ENCODE measurements at places on chromosomes 7 and 10. TPM values are rescaled to one million over a fixed set of nuclear protein-coding genes. Genes with fewer than 3 reads are reported as not detected.

GRCh38 chr10:133608855-133609254, 17.7 kb downstream of the FRG2B start:
- DNase-seq = no peak

- no peak for DNase-seq
Observed at GRCh38 chr10:7423521-7423920, 12.7 kb upstream of the SFMBT2 start.

DNA sequence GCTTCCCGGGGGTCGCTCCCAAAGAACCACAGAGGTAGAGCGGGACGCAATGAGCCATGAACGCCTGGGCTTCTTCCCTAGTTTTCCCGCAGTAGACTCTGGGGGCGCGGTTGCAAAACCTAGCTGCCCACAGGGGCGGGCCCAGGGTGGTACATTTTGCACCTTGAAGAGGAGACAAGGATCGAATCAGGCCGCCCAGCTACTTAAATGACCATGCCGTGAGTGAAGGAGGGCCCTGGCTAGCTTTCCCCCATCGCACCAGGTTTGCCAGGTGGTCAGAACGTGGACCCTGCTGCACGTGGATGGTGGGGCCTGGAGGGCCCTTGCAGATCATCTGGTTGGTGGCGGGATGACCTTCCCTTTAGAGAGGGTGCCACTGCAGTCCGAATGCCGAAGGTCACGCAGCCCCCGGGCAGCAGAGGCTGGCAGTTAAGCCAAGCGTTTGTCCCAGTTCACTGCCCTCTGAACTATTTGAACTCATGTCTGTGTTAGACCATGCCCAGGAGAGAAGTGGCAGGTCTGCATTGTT, 604 bp upstream of the SHTN1 start:
- no peak for DNase-seq

DNA sequence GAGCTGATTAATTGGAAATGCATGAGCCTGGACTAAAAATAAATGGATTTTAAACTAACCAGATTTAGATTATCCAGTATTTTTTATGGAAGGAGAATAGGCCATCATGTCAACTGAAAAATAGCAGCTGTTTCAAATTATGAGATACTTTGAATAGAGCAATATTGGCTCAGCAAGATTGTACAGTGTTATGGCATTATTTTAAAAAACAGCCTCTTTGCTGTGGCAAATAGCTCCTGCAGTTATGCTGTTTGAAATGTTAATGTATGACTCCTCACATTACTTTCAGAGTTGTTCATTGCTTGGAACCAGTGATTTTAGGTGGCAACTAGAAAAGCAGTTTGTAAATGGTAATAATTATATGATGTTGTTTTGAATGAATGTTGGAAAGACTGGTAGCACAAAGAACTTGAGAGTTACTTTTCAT, 244.5 kb downstream of the KIAA1217 start:
- no peak for DNase-seq

DNA sequence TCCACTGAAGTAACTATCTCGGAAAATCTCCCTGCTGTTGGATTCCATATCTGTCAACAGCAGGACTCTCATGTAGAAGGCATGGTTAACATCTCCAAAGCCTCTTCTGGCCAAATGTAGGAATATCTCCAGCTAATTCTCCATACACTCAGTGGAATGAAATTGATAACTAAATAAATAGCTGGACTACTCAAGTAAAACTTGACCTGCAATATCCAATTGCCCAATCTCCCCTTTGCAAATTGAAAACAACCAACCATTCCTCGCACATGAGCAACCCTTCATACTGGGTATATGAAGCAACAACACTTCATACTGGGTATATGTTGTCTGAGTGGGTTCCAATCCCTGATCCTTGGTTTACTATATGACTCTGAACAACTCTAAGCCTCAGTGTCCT, 105.4 kb upstream of the KMT2E start:
- DNase-seq = no peak

GRCh38 chr10:73501651-73502050, 5.8 kb upstream of the PPP3CB start:
- no peak for DNase-seq

DNA sequence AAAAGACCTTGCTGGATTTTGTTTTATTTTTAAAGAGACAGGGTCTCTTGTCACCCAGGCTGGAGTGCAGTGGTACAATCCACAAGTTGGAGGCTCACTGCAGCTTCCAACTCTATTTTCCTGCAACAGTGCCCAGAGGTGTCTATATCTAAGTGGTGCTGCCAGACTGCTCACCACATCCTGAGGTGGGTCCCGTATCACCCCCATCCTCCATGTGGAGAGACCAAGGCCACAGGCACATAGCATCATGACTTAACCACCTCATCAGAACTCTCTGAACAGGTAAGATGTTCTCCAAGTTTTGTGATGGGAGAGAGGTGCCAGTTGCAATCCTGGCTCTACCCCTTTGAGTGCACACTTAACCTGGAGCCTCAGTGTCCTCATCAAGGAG, 98.2 kb downstream of the RNF216 start:
- no peak for DNase-seq

- no peak for DNase-seq
Observed at GRCh38 chr10:104894681-104895080, 253.6 kb downstream of the SORCS3 start.

GRCh38 chr7:34156336-34156735, 251.0 kb downstream of the BMPER start:
- no peak for DNase-seq

- no peak for DNase-seq
Observed at GRCh38 chr10:78772486-78772885, 296.3 kb upstream of the ZMIZ1 start.

DNA sequence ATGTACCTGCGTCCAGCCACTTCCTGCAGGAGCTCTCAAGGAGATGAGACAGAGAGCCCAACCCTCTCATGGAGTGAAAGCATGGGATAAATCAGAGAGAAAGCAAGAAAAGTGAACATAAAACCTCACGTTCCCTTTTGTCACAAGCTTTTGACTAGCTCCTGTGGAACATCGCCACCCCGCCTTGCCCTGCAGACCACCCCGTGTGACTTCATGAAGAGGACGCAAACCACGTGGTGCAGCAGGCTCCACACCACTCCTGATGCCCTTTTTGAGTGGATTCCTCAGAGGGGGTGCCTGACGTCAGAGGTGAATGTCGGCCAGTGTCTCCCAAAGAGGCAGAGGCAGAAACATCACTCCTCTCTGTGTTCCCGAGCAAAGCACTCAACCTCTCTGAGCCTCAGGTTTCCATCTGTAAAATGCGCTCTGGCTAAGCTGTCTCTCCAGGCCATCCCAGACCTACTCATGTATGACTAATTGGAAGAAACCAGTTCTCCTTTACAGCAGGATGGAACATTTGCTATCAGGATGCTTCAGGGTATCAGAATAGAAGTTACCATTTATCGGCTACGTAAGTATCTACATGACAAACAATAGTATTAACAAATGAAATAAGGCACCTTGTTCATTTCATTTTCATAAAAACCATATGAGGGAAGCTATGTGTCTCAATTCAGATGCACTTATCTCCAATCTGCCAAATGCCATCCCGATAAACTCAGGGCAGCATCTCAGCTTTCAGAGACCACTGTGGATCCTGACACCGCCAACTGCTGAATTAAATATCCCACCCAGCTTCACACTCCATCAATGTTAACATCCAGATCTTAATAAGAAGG, 5.3 kb downstream of the ZNF488 start:
- DNase-seq = no peak

- no peak for DNase-seq
Observed at GRCh38 chr10:129719415-129719739, 244.7 kb downstream of the EBF3 start.

DNA sequence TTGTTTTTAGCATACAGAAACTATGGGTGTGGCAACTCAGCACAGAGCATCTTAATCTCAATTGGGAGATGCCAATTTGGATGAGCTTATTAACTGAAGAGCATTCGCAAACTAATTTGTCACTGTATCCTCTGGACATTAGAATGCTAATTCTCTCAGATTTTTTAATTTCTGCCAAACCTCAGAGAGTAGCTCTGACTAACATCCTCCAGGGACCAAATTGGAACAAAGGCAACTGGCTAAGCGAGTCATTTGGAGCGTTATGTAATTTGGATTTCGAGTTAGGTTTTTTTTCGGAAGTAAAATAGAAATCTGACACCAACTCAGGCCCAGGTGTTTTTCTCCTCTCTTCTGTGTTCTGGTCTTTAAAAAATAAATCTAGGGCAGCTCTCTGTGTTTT, 201.9 kb downstream of the BMPER start:
- no peak for DNase-seq

- peak; percentile 59 for DNase-seq
Observed at GRCh38 chr7:44291066-44291732, 34.2 kb downstream of the CAMK2B start.

GRCh38 chr10:49679480-49679893, at the start of gene C10orf53:
Gene C10orf53, plus strand, starts transcription at chr10:49679651. Its CDS starts 47 bp downstream, at chr10:49679698.
- peak; percentile 14 for DNase-seq

DNA sequence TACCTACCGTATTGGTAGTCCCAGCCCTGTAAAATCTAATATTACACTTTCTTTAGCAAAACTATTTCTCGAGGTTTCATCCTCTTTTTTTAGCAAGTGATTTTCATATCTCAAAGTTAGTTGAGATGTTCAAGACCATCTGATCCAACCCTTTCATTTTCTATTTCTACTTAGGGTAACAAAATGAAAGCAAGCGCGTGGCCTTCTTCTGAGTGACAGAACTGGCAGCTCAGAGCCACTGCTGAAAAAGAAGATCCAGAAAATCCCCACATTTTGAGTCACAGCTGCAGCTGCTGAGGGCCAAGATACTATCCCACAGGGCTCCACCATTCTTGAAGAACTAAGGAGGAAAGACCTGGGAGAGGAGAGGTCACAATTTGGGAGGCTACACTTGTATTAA, 24.8 kb upstream of the ZNF800 start:
- DNase-seq = no peak

- DNase-seq = no peak
Observed at GRCh38 chr7:100366411-100367250, 6.7 kb upstream of the PILRA start.

DNA sequence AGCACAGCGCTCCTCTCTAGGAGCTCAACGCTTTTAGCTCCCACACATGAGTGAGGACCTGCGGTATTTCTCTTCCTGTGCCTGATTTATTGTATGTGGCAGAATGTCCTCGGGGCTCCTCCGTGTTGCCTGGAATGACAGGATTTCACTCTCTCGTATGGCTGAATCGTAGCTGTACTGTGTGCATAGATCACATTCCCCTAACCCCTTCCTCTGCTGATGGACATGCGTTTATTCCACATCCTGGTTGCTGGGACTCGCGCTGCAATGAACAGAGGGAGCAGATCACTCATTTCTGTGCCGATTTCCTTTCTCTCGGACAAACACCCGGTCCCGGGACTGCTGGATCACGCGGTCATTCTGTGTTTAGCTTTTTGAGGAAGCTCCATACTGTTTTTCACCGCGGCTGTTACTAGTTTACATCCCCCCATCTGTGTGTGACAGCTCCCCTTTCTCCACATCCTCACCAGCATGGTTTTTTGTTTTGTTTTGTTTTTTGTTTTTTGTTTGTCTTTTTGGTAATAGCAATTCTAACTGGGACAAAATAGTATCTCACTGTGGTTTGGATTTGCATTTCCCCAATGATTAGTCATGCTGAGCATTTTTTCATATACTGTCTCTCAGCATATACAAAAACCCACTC, 76.3 kb downstream of the FOXL3 start:
- DNase-seq = no peak

GRCh38 chr7:157688533-157689268, 351.9 kb downstream of the DNAJB6 start:
- DNase-seq = no peak

DNA sequence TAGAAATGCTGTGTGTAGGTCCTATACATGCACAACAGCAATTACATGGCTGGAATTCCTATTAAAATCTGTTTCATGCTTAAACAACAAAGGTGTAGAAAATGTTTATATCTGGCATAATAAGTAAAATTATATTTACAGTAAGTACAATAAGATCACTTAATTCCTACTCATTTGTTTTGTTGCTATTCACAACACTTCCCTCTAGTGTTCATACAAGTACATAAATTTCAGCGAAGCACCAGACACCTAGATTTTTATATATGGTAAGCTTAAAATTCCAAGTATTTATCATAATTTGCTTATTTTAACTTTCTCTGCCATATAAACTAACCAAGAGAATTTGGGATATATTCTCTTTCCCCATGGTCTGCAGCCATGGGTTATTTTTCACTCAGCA, 51.8 kb upstream of the ANK3 start:
- DNase-seq = no peak

- DNase-seq = no peak
Observed at GRCh38 chr7:138921277-138921676, 59.9 kb downstream of the KIAA1549 start.

- DNase-seq = no peak
Observed at GRCh38 chr7:13841284-13841683, 148.2 kb downstream of the ETV1 start.

GRCh38 chr7:21317966-21318915, 109.6 kb upstream of the SP4 start:
- peak; percentile 41 for DNase-seq

- no peak for DNase-seq
Observed at GRCh38 chr10:131960631-131961046, 21.1 kb downstream of the BNIP3 start.

PLPP4 gene
- total RNA-seq = 3.6 TPM

AASS gene
- total RNA-seq = 60.7 TPM

NPS gene
- total RNA-seq = not detected

HKDC1 gene
- not detected for total RNA-seq

NPFFR1 gene
- 0.05 TPM for total RNA-seq

GRM8 gene
- 0.48 TPM for total RNA-seq

TBXAS1 gene
- 8.6 TPM for total RNA-seq

CALHM3 gene
- not detected for total RNA-seq

LIPJ gene
- 0.26 TPM for total RNA-seq

MDFIC gene
- 69.4 TPM for total RNA-seq

ZNF365 gene
- total RNA-seq = 0.85 TPM

MINDY4 gene
- total RNA-seq = 12.8 TPM

PHYHIPL gene
- total RNA-seq = 0.85 TPM

ZPBP gene
- total RNA-seq = 0.21 TPM

FGFR2 gene
- total RNA-seq = 61.9 TPM

PNLIPRP1 gene
- not detected for total RNA-seq

PRF1 gene
- 0.90 TPM for total RNA-seq

GBX1 gene
- not detected for total RNA-seq
